ENCODE measurements at places on chromosomes 1 and 21.

GRCh38 chr1:228058949-228059633 lies 23.4 kb upstream of the ARF1 start:
- DNase-seq: no peak

- no peak for DNase-seq
Measured at GRCh38 chr21:38384675-38385426, 113.4 kb downstream of the ERG start.

- DNase-seq: no peak
Measured at GRCh38 chr1:159483501-159483900, 44.0 kb downstream of the OR10J1 start.

- no peak for DNase-seq
Measured at GRCh38 chr1:19940486-19941205, 17.2 kb upstream of the PLA2G2E start.

GRCh38 chr1:218123968-218124367 lies 161.1 kb upstream of the RRP15 start:
- no peak for DNase-seq

DNA sequence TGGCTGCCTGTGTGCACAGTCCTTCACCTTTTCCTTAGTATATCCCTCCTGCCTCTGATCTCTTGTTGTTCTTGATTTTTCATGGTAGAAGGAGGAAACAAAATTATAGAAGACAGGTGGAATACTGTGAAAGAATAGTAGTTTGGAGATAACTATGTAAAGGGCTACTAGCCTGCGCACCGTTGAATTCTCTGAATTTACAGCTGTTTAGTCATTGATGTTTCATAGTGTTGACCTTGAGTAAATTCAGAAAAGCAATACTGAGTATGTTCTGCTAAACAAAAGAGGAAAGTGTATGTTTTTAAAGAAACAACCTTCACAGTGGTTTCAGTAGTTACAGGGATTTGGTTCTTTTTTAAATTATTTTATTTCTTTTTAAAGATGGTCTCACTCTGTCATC lies 18.1 kb downstream of the CAMTA1 start:
- no peak for DNase-seq

DNA sequence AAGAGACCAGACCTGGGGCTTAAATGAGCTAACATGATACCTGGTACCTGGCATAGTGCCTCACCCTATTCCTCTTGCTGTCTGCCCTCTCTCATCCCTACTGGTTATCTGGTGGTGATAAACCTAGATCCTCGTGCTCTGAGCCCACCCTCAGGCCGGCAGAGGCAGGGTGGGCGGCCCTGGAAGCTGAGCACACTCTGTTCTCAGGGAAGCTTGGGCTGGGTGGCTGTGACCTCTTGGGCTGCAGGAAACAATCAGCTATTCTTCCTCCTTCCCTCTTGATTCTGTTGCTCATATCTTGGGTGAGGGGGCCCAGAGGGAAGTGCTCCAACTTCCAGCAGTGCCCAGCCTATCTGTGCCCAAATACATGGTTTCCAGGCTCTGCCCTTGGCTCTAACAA lies 42.0 kb downstream of the SDC3 start:
- DNase-seq: no peak

DNA sequence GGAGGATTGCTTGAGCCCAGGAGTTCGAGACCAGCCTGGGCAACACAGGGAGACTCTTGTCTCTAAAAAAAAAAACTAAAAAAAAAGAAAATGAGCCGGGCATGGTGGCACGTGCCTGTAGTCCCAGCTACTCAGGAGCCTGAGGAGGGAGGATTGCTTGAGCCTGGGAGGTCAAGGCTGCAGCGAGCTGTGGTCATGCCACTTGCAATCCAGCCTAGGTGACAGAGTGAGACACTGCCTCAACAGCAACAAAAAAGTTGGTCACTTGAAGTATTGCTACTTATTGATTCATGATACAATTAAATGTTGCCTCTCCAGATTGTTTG lies 57.9 kb upstream of the CXADR start:
- no peak for DNase-seq

- peak; percentile 17 for DNase-seq
Measured at GRCh38 chr1:7962014-7962335, 464 bp downstream of the PARK7 start.

GRCh38 chr1:54376430-54377039 lies 29.7 kb downstream of the SSBP3 start:
- no peak for DNase-seq

DNA sequence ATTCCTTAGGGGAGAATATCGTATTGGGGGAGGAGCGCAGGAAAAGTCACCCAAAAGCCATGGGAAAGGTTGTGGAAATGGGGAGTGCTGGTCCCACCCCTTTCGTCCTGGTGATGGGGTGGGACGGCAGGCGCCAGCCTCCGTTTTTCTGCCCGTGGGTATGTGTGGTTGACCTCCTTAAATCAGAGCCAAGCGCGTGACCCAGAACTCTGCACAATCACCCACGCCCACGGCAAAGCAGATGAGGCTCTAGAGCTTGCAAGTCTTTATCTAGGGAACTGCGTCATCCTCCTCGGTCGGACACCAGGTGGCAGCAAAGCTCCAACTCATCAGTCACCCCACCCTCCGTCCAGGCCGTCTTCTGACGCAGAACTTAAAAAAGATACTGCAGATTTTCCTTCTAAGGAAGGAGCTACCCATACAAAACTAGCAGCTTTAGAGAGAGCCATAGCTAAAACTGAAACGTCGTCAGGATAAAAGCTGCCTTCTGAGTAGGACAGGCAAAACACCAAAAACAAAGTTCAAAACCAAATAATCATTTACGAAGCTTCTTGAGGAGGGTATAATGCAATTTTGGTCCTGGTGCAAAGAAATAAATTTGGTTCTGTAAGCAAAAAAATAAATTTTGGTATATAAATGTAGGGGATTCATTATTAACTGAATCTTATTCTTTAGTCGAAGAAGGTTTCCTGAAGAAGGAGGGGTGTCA lies 62.0 kb downstream of the TBX19 start:
- DNase-seq: peak; percentile 83

- no peak for DNase-seq
Measured at GRCh38 chr1:170803711-170804110, 131.6 kb upstream of the MROH9 start.

GRCh38 chr21:34593423-34593822 lies 21.5 kb downstream of the RCAN1 start:
- DNase-seq: no peak

DNA sequence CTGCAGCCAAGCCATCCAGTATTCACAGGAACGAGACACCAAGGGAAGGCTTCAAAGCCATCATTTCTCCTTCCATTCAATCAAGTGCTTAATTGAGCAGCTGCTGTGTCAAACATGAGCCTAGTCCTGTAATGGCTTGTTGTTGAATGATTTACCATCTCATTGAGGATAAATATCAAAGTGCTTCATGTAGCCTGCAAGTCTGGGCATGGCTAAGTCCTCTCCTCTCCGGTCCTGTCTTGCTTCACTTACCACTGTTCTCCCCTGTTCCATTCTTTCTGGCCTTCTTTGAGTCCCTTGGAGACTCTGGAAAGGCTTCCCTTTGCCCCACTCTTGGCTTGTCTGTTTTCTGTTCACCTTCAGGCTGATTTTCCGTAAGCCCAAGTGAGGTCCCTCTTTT lies 279.8 kb downstream of the PBX1 start:
- no peak for DNase-seq

- no peak for DNase-seq
Measured at GRCh38 chr1:50893466-50893865, 66.6 kb downstream of the FAF1 start.

- DNase-seq: no peak
Measured at GRCh38 chr1:15178571-15179484, 25.3 kb downstream of the TMEM51 start.

DNA sequence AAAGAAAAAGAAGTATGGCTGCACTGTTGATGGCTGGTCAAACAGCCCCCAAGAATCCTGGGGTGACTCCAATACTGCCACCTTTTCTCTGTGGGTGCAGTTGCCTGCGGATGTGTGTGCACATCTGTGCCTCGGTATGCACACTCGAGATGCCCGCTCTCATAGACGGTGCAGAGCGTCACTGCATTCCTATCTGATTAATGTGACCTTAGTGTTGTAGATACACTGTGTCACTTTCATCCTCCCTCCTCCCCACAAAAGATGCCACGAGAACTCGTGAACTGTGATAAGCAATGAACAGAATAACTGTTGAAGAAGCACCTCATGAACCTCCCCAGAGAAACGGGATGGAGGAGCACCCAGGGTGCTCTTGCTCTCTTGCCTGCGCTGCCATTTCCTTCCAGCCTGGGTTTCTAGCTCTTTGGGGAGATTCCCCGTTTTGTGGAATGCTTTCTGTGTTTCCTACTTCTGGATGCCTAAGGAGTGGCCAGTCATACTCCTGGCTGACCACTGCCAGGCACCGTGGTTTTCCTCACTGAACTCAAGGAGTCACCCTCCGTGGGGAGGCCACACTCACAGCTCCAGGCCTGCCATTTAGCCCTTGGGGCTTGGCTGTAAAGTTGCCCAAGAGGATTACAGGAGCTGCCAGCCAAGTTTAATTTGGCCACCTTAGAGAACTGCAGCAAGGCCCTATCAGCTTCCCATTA lies 32.0 kb downstream of the NTPCR start:
- DNase-seq: no peak

- no peak for DNase-seq
Measured at GRCh38 chr1:230170153-230170547, 103.1 kb downstream of the GALNT2 start.
